CD4-positive, alpha-beta T cell treated with Interleukin-17A for 1 hour (primary cell): ENCODE measurements at places on chromosomes 2 and 18.
A peak's percentile ranks its signal among the peaks of the same experiment; 100 is the strongest.

- no peak for DNase-seq
Observed at GRCh38 chr2:171923206-171923605, 945 bp downstream of the HAT1 start.

- no peak for DNase-seq
Observed at GRCh38 chr2:17765398-17765797, 11.5 kb downstream of the GEN1 start.

DNA sequence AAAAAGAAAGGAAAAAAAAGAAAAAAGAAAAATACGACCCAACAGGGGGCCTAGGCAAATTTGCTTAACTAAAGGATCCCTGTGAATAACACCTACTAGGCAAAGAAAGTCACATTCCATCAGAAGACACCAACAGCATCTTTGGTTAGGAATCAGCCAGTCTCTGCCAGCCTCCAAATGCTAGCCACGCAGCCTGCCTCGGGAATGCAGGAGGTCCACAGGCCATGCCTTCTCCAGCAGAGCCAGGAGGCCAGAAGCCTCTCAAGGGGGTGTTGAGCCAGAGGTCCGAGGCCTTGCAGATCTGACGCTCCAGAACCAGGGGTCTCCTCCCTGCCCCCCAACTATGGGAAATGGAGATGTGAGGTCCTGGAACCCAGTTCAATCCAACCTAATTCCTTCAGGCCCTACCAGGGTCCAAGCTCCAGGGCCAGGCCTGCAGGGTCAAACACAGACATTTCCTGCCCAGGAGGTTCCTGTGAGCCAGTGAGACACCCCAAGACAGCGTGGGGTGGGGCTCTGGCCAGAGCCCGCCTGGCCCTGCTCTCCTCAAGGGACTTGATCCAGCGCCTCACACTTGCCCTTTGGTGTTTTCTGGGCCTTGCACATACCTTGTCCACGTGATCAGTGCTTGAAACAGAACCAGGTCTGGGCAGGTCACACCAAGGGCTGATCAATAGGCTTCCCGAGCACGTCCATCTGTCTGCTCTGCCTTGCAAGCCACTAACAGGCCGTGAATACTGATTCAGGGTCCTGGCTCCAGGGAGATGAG, 289.6 kb upstream of the ID2 start:
- no peak for DNase-seq

DNA sequence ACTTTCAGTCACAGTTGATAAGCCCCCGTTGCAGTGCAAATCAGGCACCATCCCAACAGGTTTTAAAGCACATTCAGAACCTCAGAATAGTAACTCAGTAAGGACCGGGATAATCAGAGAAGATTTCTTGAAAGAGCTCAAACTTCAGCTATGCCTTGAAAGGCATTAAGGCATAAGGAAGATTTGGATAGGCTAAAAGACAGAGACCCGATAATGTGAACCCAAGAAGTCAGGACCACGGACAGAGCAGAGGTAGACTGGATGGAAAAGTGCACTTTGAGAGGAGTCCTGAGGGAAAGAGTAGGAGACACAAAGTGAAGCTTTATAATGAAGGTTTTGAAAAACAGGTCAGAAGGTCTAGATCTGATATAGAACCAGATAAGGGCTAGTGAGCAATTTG, 36.9 kb upstream of the KLF7 start:
- DNase-seq = no peak

GRCh38 chr2:120704696-120705095, 31.0 kb upstream of the GLI2 start:
- DNase-seq = no peak

DNA sequence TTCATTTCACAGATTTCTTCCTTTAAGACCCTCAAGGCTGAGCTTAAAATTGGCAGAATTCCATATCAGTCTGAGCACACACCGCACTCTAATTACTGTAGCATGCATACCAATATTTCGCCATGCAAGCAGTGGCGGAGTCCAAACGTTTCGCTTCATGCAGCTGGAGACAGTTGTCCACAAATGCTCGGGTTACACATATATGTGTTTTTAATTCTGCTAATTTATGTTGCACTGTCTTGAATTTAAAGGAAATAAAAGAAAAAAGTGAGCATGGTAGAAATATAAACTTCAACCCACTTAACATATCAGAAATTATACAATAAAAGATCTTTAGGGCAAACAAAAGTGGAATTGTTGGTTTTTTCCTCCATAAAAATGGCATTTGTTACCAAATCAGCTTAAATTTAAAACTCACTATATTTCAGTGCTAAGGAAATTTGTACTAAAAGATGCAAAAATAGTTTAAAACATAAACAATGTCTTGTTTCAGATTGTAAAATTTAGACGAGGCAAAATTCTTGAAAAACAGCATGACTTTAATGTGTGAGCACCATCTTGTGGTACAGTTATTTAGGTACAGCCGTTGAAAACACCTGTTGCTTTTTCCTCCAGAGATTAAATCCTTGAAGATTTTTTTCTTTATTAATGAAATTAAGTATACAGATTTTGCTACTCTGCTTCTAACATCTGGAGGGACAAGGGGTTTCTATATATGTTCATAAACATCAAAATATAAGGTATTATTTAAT, 24.1 kb upstream of the KANSL1L start:
- DNase-seq = peak; percentile 61

DNA sequence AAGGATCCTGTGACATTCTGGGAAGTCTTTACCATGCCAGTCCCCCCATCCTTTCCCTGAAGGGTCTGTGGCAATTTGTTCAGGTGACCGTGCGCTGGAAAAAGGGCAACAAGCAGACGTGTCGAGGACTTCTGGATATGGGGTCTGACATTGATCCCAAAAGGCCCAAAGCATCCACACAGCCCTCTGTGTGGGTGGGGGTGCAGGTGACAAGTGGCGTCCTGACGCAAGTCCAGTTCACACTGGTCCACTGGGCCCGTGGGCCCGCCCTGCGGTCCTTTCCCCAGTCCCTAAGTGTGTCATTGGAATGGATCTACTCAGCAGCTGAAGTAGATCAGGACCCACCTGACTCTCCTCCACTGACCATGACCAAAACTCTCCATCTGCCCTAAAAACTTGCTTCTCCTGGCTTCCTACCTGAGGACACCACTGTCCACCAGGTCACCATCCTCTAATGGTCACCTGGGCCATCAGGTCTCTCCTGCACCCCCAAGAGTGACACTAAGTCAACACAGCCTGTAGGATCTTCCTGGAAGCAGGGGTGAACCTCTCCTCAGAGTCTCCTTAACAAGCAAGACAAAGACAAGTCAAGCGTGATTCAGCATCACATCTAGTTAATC, 85.6 kb upstream of the SLC66A3 start:
- DNase-seq = no peak

DNA sequence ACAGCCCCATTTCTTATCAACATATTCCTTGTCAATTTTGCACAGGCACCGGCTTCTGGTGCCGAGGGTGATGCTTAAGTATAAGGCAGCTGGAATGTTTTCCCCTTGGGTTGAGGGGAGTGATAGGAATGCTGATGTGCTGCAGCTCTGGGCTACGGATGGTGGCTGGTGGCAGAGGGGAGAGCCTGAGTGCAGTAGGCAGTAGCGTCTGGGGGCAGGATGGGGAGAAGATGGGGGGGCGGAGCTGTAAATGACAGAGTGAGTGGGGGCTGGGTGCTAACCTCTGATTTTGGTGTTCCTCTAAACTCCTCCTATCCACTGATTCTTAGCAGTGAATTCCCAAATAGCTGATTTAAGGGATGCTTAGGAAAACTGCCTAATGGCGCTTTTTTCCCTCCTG, 20.7 kb downstream of the TMEM178A start:
- DNase-seq = no peak

GRCh38 chr2:142849820-142850219, 27.6 kb upstream of the KYNU start:
- DNase-seq = no peak

GRCh38 chr2:132503701-132504100, 87.1 kb downstream of the GPR39 start:
- no peak for DNase-seq

GRCh38 chr2:101696272-101697123, 1.0 kb upstream of the MAP4K4 start:
- no peak for DNase-seq

- DNase-seq = no peak
Observed at GRCh38 chr2:239297142-239298004, 103.4 kb downstream of the HDAC4 start.

GRCh38 chr2:149006883-149007543, 31.5 kb upstream of the LYPD6B start:
- DNase-seq = no peak

GRCh38 chr2:196338440-196338839, 167.1 kb upstream of the STK17B start:
- no peak for DNase-seq

- no peak for DNase-seq
Observed at GRCh38 chr2:168766600-168766999, 35.8 kb upstream of the NOSTRIN start.
